ENCODE measurements at places on chromosomes 11 and 22.

- DNase-seq, result no peak
Observed at GRCh38 chr11:66056501-66056900, 4.3 kb downstream of the SF3B2 start.

DNA sequence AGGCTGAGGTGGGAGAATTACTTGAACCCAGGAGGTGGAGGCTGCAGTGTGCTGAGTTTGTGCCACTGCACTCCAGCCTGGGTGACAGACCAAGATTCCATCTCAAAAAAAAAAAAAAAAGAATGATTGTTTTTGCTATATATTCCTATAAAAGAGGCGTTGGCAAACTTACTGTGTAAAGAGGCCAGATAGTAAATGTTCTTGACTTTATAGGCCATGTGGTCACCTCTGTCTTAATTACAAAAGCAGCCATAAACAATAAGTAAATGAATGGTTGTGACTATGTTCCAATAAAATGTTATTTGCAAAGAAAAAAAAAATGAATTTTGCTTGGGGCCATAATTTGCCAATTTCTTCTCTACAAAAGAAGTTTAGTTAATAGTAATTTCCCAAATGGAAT lies 12.3 kb downstream of the ATM start:
- DNase-seq, result no peak

DNA sequence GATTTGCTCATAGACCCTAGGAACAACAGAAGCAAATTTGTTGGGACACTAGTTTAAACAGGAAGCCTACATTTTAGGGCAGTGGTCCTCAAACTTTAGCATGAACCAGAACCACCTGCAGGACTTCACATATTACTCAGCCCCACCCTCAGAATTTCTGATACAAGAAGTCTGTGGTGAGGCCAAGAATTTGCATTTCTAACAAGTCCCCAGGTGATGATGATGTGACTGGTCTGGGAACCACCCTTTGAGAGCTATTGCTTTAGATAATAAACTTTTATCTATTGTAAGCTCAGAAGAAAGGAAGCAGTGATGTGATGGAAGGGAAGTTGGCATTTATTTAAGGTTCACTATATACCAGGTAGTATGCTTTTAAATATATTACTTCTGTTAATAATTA lies 194.0 kb downstream of the FAM181B start:
- no peak for DNase-seq

- DNase-seq, result no peak
Observed at GRCh38 chr11:134844838-134845237, 432.8 kb upstream of the B3GAT1 start.

DNA sequence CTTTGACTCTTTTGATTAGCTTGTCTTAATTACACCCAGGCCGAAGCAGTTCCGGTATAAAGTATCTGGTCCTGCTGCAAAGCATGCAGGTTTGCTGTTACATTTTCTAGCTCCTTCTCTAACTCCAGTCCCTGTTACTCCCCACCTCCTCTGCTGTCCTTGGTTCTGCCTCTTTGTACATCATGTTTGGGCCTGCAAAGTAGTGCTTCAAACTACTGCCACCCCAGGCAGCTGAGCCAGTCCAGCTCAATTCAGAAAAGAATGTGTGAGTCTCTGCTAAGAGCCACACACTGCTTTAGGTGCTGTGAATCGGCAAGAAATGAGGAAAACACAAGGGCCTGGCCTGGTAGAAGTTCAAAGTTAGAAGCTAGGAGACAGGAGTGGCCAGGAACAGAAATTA lies 136.0 kb downstream of the SERGEF start:
- DNase-seq, result no peak

- DNase-seq, result no peak
Observed at GRCh38 chr22:37233751-37234631, 10.1 kb downstream of the RAC2 start.

- DNase-seq, result no peak
Observed at GRCh38 chr11:85182441-85183387, 444.4 kb downstream of the DLG2 start.

GRCh38 chr11:114275280-114275679 lies 20.9 kb upstream of the NNMT start:
- no peak for DNase-seq

- no peak for DNase-seq
Observed at GRCh38 chr22:39655004-39655579, 84.5 kb downstream of the CACNA1I start.

DNA sequence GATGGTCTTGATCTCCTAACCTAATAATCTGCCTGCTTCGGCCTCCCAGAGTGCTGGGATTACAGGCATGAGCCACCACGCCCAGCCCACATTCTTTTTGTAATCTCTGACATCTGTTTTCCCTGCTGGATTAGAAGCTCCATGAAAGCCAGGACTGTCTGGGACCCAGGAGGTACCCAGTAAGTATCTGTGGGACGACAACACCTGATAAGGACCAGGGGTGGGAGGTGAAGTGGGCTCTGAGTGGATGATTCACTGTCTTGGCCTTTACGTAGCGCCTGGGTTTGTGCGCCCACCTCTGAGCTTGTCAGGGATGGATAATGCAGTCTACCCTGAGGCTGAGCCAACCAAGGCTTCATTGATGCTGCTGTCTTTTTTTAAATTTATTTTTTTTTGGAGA lies 118.8 kb downstream of the ABTB2 start:
- no peak for DNase-seq

- DNase-seq, result no peak
Observed at GRCh38 chr11:97414801-97415200, 1025.0 kb downstream of the JRKL start.

GRCh38 chr11:71283971-71284441 lies 31.6 kb upstream of the SHANK2 start:
- DNase-seq, result no peak

- no peak for DNase-seq
Observed at GRCh38 chr11:67439321-67440228, 2.1 kb upstream of the PTPRCAP start.

GRCh38 chr11:94152678-94153065 lies 24.0 kb downstream of the PANX1 start:
- DNase-seq, result no peak

- no peak for DNase-seq
Observed at GRCh38 chr22:49703990-49704344, 123.7 kb downstream of the BRD1 start.

DNA sequence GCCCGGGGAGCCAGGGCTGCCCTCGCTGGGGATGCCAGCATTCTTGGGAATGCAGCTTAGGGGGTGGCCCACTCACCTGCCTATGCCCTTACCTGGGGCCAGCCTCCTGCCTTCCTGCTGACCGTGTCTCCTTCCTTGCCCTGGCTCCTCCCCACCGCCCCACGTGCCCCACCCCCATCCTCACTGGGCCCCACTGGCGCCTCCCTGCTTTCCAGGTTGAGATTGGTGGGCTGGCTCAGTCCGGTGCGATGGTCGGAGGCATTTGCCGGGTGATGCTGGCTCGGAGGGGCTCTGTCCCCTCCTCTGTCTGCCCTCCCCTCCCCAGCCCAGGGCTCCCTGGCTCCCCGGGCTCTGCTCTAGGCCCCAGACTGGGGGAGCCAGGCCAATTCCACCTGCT lies 34.1 kb upstream of the GRAMD4 start:
- no peak for DNase-seq

All from glutamatergic neuron (in vitro differentiated cells).